ENCODE measurements at places on chromosomes 2 and 18.

DNA sequence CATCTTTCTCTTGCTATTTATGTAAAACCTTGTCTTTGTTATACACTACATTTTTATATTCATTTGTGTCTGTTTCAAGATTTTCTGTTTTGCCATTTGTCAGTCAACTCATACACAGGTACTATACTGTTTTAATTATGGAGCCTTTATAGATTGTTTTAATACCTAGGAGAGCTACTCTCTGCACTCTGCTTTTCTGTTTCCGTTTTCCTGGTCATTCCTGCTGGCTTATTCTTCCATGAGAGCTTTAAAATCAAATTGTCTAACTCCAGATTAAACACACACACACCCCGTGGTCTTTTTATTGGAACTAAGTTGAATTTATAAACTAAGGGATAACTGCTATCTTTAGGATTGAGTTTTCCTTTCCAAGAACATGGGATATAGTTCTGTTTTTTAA lies 161.2 kb downstream of the RTN4 start:
- no peak for DNase-seq

GRCh38 chr18:80213182-80213581 lies 34.1 kb downstream of the PARD6G start:
- DNase-seq = no peak

DNA sequence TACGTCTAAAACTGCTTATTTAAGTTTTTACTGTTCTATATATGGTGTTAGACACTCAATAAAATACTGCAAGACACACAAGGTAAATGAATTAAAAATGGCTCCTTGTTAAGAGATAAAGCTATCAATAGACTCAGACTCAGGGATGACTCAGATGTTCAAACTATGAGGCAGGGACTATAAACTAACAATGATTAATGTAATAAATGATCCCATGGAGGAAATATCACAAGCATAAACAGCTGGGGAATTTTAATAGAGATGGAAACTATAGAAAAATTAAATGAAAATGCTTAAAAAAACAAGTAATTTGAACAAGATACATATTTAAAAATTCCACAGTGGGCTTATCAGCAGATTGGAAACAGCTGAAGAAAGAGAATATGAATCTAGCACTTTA lies 650.8 kb downstream of the DCDC2C start:
- no peak for DNase-seq

GRCh38 chr2:145931781-145932395 lies 1412.0 kb upstream of the ZEB2 start:
- DNase-seq = no peak

- DNase-seq = no peak
Measured at GRCh38 chr2:133433455-133434451, 134.5 kb downstream of the NCKAP5 start.

GRCh38 chr2:149422337-149422990 lies 92.1 kb downstream of the LYPD6 start:
- DNase-seq = peak; percentile 72

Data from SW480 (cell line).